ENCODE measurements at places on chromosomes 1 and 21.

- peak overlapping the region; percentile 94 for H3K27ac ChIP-seq
- H3K4me1 ChIP-seq: peaks cover 51% of the 10 kb centered on the region
- DNase-seq: no peak
- H3K36me3 ChIP-seq: peaks cover 30% of the 10 kb centered on the region
These were observed 848 bp upstream of the CDC42 start for GRCh38 chr1:22051607-22052114.

- no peaks in the 10 kb centered on the region for H3K27me3 ChIP-seq
- H3K4me3 ChIP-seq: no peak overlapping the region
- no peak for DNase-seq
- no peak overlapping the region for H3K27ac ChIP-seq
- H3K4me1 ChIP-seq: no peaks in the 10 kb centered on the region
These were observed 97.7 kb downstream of the ATP5PO start for GRCh38 chr21:33817663-33818451.

DNA sequence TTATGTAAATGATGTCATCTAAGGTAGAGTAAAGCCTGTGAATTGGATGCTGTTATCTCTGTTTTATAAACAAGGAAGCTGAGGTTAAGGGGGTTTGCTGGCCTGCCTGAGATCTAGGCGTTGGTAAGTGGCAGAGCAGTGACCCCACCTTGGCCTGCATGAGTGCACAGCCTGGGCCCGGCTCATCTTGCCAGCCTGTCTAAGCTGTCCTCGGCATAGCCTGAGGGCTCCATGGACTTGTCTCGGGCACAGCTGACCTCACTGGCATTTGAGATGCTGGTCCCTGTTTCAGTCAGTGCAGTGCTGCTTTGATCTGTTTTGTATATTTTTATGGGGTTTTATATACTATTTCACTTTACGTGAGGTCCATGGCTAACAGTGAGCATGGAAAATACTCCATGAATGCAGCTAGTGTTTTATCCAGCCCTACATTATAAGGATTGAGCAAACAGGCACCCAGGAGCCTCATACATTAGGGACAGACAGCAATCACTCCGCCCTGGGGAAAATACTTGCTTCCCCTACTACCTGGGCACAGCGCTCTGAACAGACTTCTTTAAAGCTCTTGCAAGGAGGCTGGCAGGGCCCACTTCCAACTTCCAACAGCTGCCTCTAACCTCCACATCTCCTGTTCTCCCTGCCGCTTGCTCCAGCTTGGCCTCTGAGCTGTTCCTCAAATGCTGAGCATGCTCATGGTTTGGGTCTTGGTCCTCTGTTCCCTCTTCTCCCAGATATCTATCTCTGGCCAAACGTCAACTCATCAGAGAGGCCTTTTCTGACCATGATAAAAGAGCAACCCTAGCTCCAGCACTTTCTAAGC, 150.6 kb upstream of the HMGB4 start:
- no peak overlapping the region for H3K27ac ChIP-seq
- peaks cover 6% of the 10 kb centered on the region for H3K27me3 ChIP-seq
- H3K4me1 ChIP-seq: no peaks in the 10 kb centered on the region

DNA sequence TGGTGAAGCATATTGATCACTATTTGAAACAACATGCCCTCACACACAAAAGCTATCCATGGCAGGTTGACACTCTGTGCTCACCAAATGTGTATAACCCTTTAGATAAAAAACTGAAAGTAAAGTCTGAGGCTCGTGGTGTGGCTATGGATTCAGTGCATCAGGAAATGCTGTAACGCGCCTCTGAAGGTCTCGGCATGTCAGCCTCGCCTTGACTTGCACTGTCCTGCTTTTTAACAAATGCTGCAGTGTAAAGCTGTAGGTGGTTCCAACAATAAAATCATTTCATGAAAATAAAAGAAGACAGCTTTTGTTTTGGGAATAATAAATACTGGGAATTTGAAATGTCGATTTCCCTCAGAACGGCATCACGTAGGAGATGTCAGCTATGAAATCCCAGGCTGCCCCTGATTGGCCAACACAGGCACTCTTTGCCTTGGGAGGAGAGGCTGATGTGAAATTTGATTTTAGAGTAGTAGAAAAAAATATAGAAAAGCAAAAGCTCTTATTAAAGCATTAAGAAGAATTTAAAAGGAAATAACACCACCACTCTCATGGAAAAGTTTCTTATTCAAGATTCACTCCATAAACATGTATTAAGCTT, 168.2 kb downstream of the DSCAM start:
- H3K27ac ChIP-seq: no peak overlapping the region
- no peaks in the 10 kb centered on the region for H3K27me3 ChIP-seq
- no peaks in the 10 kb centered on the region for H3K36me3 ChIP-seq
- no peak overlapping the region for H3K4me3 ChIP-seq

- no peak overlapping the region for H3K4me3 ChIP-seq
- no peaks in the 10 kb centered on the region for H3K4me1 ChIP-seq
- no peak overlapping the region for H3K27ac ChIP-seq
- H3K27me3 ChIP-seq: peaks cover 3% of the 10 kb centered on the region
- H3K36me3 ChIP-seq: no peaks in the 10 kb centered on the region
These were observed 89.3 kb downstream of the LAMC2 start for GRCh38 chr1:183275322-183275721.

DNA sequence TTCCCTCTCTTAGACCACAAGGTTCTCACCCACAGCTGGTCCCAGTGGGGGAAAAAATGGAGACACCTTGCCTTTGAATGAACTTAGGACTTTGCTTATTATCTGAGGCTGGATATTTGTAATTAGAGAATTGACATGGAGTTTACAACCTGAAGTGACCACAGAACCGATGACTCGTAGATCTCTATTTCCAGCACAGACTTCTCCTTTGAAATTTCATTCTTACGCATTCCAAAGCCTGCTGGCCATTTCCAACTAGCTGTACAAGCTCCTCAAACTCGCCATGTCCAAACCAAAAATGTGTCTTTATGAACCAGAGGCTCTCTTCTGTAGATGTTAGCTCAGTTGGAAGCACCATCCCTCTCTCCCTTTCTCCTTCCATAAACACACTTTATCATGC, 12.0 kb downstream of the RAB7B start:
- H3K27ac ChIP-seq: no peak overlapping the region
- no peak for DNase-seq
- no peaks in the 10 kb centered on the region for H3K36me3 ChIP-seq

- no peak overlapping the region for H3K27ac ChIP-seq
- no peak for DNase-seq
- H3K4me1 ChIP-seq: peaks cover 47% of the 10 kb centered on the region
- H3K36me3 ChIP-seq: peaks cover 40% of the 10 kb centered on the region
- H3K27me3 ChIP-seq: no peaks in the 10 kb centered on the region
These were observed 8.5 kb downstream of the TTF2 start for GRCh38 chr1:117068580-117068979.

DNA sequence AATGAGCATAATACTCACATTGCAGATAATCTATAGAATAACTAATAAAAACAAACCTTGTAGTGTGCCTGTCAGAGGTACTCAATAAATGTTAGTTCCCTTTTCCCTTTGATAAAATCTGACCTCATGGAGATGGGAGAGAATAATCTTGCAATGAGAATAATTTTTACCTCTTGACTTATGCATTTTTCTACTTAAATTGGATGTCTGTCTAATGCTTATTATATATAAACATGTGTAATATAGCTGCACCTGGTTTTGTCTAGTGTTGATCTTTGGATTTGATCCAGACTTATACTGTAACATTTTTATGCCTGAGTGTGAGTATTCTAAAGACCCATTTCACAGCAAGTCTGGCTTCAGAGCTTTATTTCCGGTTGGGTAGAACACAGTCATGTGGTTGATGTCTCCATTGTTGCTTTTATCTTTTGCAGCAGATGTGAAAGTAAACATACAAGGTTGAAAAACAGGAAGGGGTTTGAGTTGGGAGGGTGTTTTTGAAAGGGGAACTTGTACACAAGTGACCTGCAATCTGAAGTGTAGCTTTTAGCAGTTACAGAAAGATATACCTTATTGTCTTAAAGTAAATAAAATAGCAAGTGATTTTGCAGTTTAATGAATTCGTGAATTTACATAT, 12.4 kb downstream of the EPB41 start:
- H3K4me1 ChIP-seq: peaks cover 51% of the 10 kb centered on the region
- H3K36me3 ChIP-seq: peaks cover 5% of the 10 kb centered on the region
- peak overlapping the region; percentile 81 for H3K27ac ChIP-seq
- DNase-seq: no peak
- H3K4me3 ChIP-seq: peak overlapping the region; percentile 64

- peak overlapping the region; percentile 57 for H3K4me3 ChIP-seq
- no peaks in the 10 kb centered on the region for H3K36me3 ChIP-seq
- H3K27ac ChIP-seq: no peak overlapping the region
- peaks cover 3% of the 10 kb centered on the region for H3K4me1 ChIP-seq
- peaks cover 13% of the 10 kb centered on the region for H3K27me3 ChIP-seq
- DNase-seq: peak; percentile 51
These were observed 2.3 kb downstream of the LDLRAD2 start for GRCh38 chr1:21814241-21814918.

GRCh38 chr1:68442822-68443556, 6.8 kb downstream of the RPE65 start:
- no peak overlapping the region for H3K27ac ChIP-seq
- H3K27me3 ChIP-seq: peaks cover 5% of the 10 kb centered on the region
- H3K4me1 ChIP-seq: no peaks in the 10 kb centered on the region

DNA sequence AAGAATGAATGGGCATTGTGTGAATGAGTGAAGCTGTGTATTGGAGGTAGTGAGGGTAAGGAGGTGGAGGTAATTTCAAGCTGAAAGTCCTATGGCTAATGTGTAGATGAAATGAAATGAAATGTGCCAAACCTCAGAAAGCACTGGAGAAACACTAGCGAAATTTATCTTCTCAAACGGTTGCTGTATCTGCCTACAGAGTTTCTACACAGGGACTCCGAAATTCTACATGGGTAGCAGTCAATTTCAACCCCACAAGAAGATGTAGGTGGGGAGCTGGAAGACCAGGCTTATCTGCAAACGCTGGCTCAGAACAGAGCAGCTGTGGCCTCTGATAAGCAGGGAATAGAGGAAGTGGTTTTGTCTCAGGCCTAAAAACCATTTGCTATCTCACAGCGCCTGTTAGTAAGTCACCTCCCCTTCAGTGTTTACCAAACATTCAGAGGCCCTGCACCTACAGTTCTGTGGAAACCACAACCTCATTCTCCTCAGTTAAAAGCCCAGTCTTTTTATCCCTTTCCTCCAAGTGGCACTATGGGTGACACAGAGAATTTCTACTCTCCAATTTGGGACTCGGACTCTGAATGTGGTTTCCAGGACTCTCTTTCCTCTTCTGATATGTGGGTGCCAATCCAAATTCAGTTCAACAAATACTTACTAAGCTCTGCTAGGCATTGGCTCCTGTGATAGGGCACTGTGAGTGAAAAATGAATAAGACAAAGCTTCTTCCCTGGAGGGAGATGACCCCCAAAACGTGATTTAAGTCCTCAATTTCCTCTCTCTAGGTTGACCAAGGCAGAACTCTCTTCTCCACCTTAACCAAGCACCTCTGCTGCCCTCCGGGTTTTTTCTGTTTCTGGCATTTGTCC, 17.2 kb upstream of the SLAMF6 start:
- peaks cover 30% of the 10 kb centered on the region for H3K36me3 ChIP-seq
- no peak for DNase-seq

DNA sequence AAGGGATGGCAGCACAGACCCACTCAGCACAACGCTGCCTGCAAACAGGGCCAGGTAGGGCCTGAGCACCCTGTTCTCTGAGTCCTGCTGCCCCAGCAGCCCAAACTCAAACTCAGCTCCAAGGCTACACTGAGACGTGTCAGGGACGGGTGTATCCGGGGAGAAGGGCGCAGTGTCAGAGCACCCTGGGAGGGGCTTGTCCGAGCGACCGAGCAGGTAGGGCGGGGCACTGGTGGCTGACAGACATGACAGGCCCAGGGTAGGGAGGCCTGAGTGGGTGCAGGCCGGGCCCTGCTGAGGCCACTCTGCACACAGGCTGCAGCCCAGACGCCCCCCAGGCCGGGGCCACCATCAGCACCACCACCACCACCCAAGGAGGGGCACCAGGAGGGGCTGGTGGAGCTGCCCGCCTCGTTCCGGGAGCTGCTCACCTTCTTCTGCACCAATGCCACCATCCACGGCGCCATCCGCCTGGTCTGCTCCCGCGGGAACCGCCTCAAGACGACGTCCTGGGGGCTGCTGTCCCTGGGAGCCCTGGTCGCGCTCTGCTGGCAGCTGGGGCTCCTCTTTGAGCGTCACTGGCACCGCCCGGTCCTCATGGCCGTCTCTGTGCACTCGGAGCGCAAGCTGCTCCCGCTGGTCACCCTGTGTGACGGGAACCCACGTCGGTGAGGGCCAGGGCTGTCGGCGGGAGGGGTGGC, 5.5 kb downstream of the SCNN1D start:
- no peak overlapping the region for H3K27ac ChIP-seq
- H3K4me1 ChIP-seq: no peaks in the 10 kb centered on the region
- H3K4me3 ChIP-seq: no peak overlapping the region
- H3K36me3 ChIP-seq: no peaks in the 10 kb centered on the region

DNA sequence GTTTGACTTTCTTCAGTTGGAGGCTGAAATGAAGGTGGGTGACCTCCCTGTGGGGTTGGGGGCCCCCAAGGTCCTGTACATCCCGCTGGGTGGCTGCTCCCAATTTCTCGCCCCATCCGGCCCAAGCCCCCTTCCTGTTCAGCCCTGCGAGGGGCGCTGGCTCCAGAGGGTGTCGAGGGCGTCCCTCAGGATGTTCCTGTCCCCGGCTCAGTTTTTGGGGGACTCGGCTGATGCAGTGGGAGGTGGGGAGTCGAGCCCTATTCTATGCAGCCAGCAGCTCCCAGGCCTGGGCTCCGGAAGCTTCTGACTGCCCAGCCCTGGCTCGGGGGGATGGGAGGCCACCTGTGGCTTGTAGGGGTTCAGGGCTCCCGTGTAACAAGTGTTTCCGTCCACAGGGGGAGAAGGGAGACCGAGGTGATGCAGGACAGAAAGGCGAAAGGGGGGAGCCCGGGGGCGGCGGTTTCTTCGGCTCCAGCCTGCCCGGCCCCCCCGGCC, 38.2 kb downstream of the SLC19A1 start:
- H3K4me3 ChIP-seq: no peak overlapping the region
- peaks cover 1% of the 10 kb centered on the region for H3K36me3 ChIP-seq
- no peak for DNase-seq
- H3K27me3 ChIP-seq: no peaks in the 10 kb centered on the region
- H3K27ac ChIP-seq: no peak overlapping the region

GRCh38 chr21:36117286-36117741, 17.6 kb upstream of the CBR3 start:
- no peak overlapping the region for H3K27ac ChIP-seq
- DNase-seq: no peak
- H3K4me3 ChIP-seq: no peak overlapping the region
- H3K36me3 ChIP-seq: no peaks in the 10 kb centered on the region

GRCh38 chr1:111599781-111600693, 19.6 kb upstream of the RAP1A start:
- H3K27ac ChIP-seq: peak overlapping the region; percentile 78
- H3K27me3 ChIP-seq: no peaks in the 10 kb centered on the region
- H3K36me3 ChIP-seq: peaks cover 16% of the 10 kb centered on the region
- DNase-seq: no peak
- H3K4me3 ChIP-seq: peak overlapping the region; percentile 19

GRCh38 chr1:228241259-228241658, 33.4 kb downstream of the OBSCN start:
- H3K36me3 ChIP-seq: peaks cover 86% of the 10 kb centered on the region
- H3K4me3 ChIP-seq: no peak overlapping the region
- no peak overlapping the region for H3K27ac ChIP-seq
- no peak for DNase-seq
